NAMALWA (cell line): ENCODE measurements at places on chromosomes 1 and 21.
A peak's percentile ranks its signal among the peaks of the same experiment; 100 is the strongest.

- DNase-seq, result no peak
Measured at GRCh38 chr1:197680311-197680710, 95.0 kb downstream of the DENND1B start.

DNA sequence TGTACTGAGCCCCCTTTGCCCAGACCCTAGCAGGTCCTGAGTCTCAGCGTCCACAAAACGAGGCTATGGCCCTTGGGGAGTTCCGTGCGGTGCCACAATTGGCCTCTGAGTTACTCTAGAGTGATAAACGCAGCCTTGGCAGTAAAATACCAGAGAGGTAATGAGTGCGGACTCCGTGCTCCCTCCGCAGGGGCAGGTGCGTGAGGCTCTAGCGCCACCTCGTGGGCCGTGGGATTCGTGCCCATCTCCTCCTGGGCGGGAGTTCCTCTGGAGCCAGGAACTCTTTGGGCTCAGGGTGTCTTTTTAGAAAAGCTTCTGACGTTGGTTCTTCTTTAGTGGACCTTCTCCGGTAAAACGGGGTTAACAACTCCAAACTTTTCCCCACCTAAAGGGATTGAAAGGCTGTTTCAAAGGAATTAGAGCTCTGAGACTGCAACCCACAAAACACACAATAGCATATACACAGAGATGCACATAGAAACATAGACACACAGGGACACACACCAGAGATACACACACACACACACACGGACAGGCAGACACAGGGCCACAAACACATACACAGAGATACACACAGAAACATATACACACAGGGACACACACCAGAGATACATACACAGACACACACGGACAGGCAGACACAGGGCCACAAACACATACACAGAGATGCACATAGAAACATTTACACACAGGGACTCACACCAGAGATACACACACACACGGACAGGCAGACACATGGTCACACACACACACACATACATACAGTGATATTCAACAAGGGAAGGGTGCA, 99.4 kb downstream of the KCNJ15 start:
- peak; percentile 74 for DNase-seq

GRCh38 chr1:247291161-247291560, 35.3 kb downstream of the VN1R5 start:
- no peak for DNase-seq

- DNase-seq, result no peak
Measured at GRCh38 chr1:3130268-3130667, 61.3 kb downstream of the PRDM16 start.

DNA sequence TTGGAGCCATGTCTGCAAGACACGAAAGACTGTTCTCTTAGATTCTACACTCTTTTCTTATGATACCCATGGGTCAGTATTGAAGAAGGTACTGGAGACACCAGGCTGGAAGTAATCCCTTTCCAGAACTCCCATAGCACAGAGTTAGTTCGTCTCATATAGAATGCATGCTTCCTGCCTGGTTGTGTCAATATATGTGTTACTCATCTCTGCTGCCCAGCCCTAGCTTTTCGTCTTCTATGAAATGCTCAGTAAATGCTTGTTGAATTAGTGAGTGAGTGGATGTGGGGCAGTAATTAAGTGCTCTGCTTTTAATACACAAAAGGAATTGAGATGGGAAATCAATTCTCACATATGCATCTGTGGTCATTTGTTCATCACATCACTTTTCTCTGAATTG, 32.1 kb downstream of the ADCY10 start:
- DNase-seq, result no peak

GRCh38 chr1:231632119-231632518, 5.5 kb downstream of the DISC1 start:
- DNase-seq, result no peak

- no peak for DNase-seq
Measured at GRCh38 chr1:15522551-15522950, 1.5 kb downstream of the CASP9 start.

GRCh38 chr1:234435620-234436019, 43.4 kb downstream of the TARBP1 start:
- no peak for DNase-seq

- no peak for DNase-seq
Measured at GRCh38 chr1:36905941-36906340, 128.4 kb downstream of the GRIK3 start.
